ENCODE measurements at places on chromosomes 2 and 18. TPM values are rescaled to one million over a fixed set of nuclear protein-coding genes. Genes with fewer than 3 reads are reported as not detected.

The SPC25 gene
- not detected for total RNA-seq

GRCh38 chr2:223109341-223109740 lies 57.4 kb downstream of the KCNE4 start:
- no peaks in the 10 kb centered on the region for H3K27me3 ChIP-seq
- H3K4me1 ChIP-seq: no peaks in the 10 kb centered on the region
- H3K27ac ChIP-seq: no peak overlapping the region
- no peak overlapping the region for H3K4me3 ChIP-seq

The CHRNG gene
- total RNA-seq: not detected

GRCh38 chr2:182229297-182229696 lies 197.5 kb downstream of the PDE1A start:
- H3K36me3 ChIP-seq: no peaks in the 10 kb centered on the region
- no peak overlapping the region for H3K4me3 ChIP-seq
- H3K27ac ChIP-seq: no peak overlapping the region
- no peak for ATAC-seq

GRCh38 chr2:237459226-237459625 lies 27.8 kb upstream of the MLPH start:
- ATAC-seq: no peak
- H3K4me3 ChIP-seq: no peak overlapping the region

The IL1R2 gene
- total RNA-seq: 1.1 TPM

DNA sequence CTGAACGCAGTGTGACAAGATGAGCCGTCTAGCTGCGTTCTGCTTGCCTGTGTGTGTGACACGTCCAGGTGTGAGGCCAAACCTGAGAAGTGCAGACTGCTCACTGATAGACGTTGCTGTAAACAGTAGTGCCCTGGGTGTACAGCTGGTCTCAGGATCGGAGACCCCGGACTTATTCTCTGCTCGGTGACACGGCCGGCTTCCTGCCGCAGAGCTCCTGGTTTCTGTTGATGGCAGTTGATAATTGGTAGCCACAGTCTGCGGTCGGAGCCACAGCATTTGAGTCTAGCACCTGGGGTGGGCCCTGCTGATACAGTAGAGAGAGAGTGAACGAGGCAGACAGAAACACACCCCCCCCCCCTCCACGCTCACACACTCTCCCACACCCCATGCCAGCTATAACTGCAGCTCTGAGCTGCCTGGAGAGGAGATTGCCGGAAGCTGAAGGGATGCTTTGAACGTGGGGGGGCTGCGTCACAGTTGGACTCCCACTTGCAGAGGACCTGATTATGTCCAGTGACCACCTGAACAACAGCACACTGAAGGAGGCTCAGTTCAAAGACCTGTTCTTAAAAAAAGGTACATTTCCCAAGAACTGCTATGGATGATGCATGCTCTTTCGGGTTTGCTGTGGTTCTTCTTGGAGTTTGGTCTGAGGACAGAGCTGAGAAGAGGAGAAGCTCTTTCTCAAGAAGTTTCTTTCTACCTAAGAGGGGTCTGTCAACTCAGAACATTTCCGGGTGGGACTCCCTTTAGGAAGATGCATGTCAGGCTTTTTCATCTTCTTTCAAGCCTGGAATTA lies 114.0 kb downstream of the FAM210A start:
- H3K4me3 ChIP-seq: peak overlapping the region; percentile 34
- peaks cover 65% of the 10 kb centered on the region for H3K4me1 ChIP-seq
- no peaks in the 10 kb centered on the region for H3K27me3 ChIP-seq
- peak overlapping the region; percentile 78 for H3K27ac ChIP-seq
- H3K36me3 ChIP-seq: no peaks in the 10 kb centered on the region

- no peaks in the 10 kb centered on the region for H3K36me3 ChIP-seq
- ATAC-seq: no peak
- no peaks in the 10 kb centered on the region for H3K4me1 ChIP-seq
- H3K4me3 ChIP-seq: no peak overlapping the region
Observed at GRCh38 chr2:219352448-219353023, 20.0 kb upstream of the RESP18 start.

GRCh38 chr2:242020196-242021004 lies 150.9 kb downstream of the RTP5 start:
- no peaks in the 10 kb centered on the region for H3K36me3 ChIP-seq
- H3K4me3 ChIP-seq: no peak overlapping the region
- ATAC-seq: no peak
- no peaks in the 10 kb centered on the region for H3K4me1 ChIP-seq
- H3K27me3 ChIP-seq: peaks cover 43% of the 10 kb centered on the region
- no peak overlapping the region for H3K27ac ChIP-seq

The RAB12 gene
- 63.7 TPM for total RNA-seq

Data from gastroesophageal sphincter (tissue), 4 donors.